ENCODE measurements at places on chromosomes 1 and 21.

DNA sequence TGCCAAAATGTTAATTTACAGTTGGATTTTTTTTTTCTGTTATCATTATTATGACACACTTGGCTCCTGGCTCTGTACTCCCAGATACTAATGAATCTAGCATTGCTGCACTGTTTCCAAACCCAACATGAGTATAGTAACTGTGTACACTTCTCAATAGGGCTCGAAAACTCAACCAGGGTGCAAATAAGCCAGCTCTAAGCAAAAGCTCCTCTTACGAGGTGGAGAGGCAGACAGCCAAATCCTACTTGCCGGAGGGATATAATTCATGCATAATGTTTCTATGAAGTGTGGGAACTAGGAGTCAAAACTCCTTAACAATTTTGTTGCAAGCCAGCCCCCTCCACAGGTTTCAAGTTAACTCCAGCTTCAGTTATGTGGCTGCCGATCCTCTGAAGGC lies 510.4 kb upstream of the ZP4 start:
- DNase-seq: no peak

DNA sequence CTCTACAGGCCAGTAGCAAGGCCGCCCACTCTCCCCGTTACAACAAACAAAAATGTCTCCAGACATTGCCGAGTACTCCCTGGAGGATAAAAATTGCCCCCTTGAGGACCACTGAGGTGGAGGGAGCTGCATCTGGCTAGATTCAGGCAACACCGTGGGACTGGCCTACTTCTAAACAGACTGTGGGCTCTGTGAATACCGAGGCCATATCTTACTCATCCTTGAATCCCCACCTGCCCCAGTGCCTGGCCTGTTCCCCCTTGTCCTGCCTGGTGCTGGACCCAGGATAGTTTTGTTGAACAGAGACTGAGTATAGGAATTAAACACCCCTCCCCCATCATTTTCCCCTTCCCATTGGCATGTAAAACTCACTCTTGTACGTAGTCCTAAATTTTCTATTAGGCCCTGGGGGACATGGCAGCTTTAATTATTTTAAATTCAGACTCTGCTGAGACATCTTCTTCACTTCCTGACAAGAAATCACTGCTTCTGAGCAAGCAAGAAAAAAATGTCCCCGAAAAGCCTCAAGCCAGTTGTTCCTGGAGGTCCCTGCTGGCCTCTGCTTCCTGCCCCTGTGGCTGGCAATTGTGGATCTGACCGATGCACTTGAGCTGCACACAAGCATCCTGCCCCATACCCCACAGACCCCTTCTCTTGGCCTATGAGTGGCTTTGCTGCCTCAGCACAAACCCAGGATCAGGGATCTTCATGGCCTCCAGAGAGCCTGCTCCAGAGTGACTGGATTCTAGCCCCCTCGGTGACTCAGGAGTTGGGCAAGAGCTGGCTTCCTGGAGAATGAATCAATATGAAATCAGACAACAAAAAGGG lies 111.0 kb downstream of the ACTL8 start:
- DNase-seq: no peak

DNA sequence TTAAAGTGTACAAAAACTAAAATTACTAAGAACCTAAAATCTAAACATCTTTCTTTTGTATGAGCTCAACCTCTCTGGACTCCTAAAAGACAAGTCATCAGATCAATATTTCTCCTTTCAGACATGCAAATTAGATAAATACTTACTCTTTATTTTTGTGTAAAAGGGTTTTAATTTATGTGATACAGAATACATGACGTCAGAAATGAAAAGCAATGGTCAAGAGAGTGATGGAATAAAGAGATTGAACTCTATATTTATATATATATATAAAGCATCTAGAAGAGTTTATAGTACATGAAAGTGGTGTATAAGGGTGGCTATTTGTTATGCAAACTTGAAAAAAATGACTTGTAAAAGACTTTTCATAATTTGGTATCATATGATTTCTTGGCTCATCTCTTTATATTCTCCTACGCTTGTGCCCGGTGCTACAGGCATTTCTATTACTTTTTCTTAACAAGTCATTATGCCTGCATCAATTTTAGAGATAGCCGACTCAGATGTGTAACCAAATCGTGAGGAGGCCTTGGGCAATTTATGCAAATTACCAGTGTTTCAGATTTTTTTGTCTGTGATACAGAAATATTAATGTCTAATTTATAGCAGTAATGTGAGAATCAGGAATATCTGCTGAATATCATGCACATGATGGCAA lies 186.0 kb upstream of the OLFM3 start:
- no peak for DNase-seq

GRCh38 chr1:36419140-36419539 lies 21.4 kb upstream of the LSM10 start:
- no peak for DNase-seq

All from stimulated activated CD4-positive, alpha-beta T cell treated with anti-CD3 and anti-CD28 coated beads, Interleukin-4, amount 100 ng/mL, for 24 hours (primary cell).